ENCODE measurements at places on chromosomes 2 and 18. TPM values are rescaled to one million over a fixed set of nuclear protein-coding genes. Genes with fewer than 3 reads are reported as not detected.

DNA sequence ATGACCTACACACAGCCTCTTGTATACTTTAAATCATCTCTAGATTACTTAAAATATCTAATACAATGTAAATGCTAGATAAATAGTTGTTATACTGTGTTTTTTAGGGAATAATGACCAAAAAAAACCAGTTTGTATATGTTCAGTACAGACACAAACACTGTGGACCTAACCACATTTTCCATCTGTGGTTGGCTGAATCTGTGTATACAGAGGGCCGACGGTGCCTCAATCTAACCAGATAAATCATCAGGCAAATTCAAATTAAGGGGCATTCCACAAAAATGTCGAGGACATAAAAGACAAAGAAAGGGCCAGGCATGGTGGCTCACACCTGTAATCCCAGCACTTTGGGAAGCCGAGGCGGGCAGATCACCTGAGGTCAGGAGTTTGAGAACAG, 14.1 kb downstream of the MGAT4A start:
- no peaks in the 10 kb centered on the region for H3K27me3 ChIP-seq
- H3K27ac ChIP-seq: no peak overlapping the region
- H3K36me3 ChIP-seq: peaks cover 13% of the 10 kb centered on the region

Gene RND3
- total RNA-seq: not detected

DNA sequence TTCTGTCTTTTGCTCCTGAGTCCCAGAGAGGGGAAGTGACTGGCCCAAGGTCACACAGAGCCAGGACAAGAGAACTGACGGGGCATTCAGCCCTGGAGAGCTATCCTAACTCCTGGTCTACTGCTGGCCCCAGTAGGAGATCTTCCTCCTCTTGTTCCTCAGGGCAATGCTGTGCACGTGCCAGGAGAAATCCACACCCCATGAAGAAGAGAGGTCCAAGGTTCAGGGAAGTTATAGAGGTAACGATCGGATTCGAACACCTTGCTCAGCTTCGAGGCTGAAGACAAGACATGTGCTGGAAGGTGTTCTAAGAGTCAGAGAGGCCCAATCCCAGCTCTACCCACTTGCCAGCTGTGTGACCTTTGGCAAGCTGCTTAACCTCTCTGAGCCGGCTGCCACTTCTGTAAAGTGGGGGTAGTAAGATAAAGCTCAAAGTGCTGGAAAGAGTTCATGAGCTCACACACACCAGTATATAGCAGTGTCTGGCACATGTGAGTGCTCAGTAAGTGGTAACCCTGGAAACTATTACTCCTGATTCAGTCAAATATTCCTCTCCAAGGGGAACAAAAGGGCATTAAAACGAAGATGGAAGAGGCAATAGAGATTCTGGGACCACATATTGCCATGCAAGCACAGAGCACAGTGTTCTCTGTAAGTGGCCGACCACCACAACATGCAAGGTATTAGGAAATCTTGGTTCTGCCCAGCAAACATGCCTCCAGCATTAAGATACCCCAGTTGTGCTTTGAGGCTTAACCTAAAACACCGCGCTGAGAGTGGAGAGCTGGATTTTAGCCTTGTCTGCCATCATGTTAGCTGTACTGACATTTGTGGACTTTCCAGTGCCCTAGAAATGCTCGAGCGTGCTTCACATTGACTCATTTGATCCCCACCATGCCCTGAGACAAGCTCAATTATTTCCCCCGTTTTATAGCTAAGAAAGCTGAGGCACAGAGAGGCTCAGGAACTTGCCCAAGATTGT, 25.6 kb downstream of the SERTAD2 start:
- no peaks in the 10 kb centered on the region for H3K36me3 ChIP-seq
- no peaks in the 10 kb centered on the region for H3K27me3 ChIP-seq
- H3K27ac ChIP-seq: no peak overlapping the region
- H3K4me3 ChIP-seq: no peak overlapping the region
- no peaks in the 10 kb centered on the region for H3K4me1 ChIP-seq
- DNase-seq: peak; percentile 25

Gene ZC3H6
- total RNA-seq: 7.5 TPM

DNA sequence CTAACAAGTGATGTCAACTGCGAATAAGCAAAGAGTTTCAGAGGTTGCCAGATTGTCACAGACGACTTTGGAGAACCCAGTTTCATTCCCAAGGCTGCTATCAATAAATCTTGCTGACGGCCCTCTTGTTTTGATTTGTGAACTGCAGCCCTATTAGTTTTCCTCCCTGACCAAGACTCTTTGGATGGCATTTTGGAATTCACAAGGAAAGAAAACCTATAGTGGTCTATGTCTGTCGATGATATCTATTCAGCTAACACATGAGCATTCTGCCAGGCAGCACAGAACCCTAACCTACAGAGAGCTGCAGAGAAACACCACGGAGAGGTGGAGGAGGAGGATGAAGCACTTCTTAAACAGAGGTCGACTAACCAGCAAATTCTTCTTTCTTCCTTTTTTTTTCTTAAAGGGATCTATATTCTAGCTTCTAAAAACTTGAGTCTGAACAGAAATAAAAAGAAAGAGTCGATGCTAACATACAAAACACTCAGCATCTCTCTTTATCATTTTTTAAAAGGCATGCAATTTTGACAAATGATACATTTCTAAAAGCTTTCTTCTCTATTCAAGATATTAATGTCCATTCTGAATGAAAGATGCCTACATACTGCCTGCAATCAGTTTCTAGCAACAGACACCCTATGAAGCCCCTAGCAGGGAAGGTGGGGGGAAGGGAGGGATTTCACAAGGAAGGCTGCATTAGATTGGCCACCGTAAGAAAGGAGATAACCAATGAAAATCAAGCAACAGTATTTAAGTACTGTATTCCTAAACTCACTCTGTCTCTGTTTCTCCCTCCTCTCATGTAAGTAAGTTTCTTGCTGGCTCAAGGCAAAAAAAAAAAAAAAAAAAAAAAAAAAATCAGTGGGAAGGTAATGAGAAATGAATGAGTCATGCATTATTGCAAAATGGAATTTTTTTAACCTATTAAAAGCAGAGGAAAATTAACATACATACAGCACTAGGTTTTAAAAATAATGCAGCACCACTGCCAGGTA, 83.0 kb upstream of the CHRNA1 start:
- no peak overlapping the region for H3K27ac ChIP-seq
- no peaks in the 10 kb centered on the region for H3K27me3 ChIP-seq
- H3K4me3 ChIP-seq: no peak overlapping the region
- H3K36me3 ChIP-seq: no peaks in the 10 kb centered on the region
- DNase-seq: no peak

Gene COLEC12
- total RNA-seq: 0.04 TPM
